ENCODE measurements at places on chromosomes 11 and 22. TPM values are rescaled to one million over a fixed set of nuclear protein-coding genes. Genes with fewer than 3 reads are reported as not detected.

Gene APOA4
- total RNA-seq: not detected

Gene CAVIN3
- total RNA-seq: 25.5 TPM

Gene LMNTD2
- total RNA-seq: 2.7 TPM

Gene DTX4
- 0.11 TPM for total RNA-seq

Gene MTA2
- 179 TPM for total RNA-seq

Gene OR56A1
- total RNA-seq: not detected

Gene KRTAP5-2
- total RNA-seq: not detected

GRCh38 chr22:49702068-49702397 is 125.6 kb downstream of the BRD1 start:
- H3K27ac ChIP-seq: no peak overlapping the region
- peaks cover 5% of the 10 kb centered on the region for H3K36me3 ChIP-seq
- H3K4me3 ChIP-seq: no peak overlapping the region
- H3K27me3 ChIP-seq: peaks cover 17% of the 10 kb centered on the region

- H3K4me1 ChIP-seq: no peaks in the 10 kb centered on the region
- H3K27ac ChIP-seq: no peak overlapping the region
- H3K27me3 ChIP-seq: no peaks in the 10 kb centered on the region
- no peak for DNase-seq
These were observed 58.0 kb upstream of the KIRREL3 start for GRCh38 chr11:127058524-127058923.

DNA sequence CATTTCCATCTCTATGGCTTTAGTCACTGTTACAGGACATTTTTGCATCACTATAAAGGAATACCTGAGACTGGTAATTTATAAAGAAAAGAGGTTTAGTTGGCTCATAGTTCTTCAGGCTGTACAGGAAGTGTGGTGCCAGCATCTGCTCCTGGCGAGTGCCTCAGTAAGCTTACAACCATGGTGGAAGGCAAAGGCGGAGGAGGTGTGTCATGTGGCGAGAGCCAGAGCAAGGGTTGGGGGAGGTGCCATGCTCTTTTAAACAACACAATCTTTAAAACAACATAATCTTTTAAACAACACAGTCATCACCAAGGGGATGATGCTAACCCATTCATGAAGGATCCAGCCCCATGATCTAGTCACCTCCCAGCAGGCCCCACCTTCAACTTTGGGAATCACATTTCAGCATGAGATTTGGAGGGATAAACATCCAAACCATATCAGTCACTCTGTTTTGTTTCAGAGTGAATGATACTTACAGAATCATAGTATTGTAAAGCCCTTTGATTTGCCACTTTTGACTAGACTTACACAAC is 103.3 kb downstream of the PDE3B start:
- H3K27me3 ChIP-seq: no peaks in the 10 kb centered on the region
- peaks cover 47% of the 10 kb centered on the region for H3K4me1 ChIP-seq
- no peak overlapping the region for H3K27ac ChIP-seq
- no peak for DNase-seq
- peaks cover 20% of the 10 kb centered on the region for H3K36me3 ChIP-seq

- H3K4me3 ChIP-seq: no peak overlapping the region
- no peak overlapping the region for H3K27ac ChIP-seq
- H3K4me1 ChIP-seq: peaks cover 8% of the 10 kb centered on the region
- H3K27me3 ChIP-seq: peaks cover 24% of the 10 kb centered on the region
These were observed 4.3 kb downstream of the CLTCL1 start for GRCh38 chr22:19287076-19287707.

GRCh38 chr11:10727146-10727851 is 23.7 kb upstream of the CTR9 start:
- H3K4me3 ChIP-seq: no peak overlapping the region
- H3K27ac ChIP-seq: no peak overlapping the region
- DNase-seq: no peak
- peaks cover 9% of the 10 kb centered on the region for H3K27me3 ChIP-seq

DNA sequence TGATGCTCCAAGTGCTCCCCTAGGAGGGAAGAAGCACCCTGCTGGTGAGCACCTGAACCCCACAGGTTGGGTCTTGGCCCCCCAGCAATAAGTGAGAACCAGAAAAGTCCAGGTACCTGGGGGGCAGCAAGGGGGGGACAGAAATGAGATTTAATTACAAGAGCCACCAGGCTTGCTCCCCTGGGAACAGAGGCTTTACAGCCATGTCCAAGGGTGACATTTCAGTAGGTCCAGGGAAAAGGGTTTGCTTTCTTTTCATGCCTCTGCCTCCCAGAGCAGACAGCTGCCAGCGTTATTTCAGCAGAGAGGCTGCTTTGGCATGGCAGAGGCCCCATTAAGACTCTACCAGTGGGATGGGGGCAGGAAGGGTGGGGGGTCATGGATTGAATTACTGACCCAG is 437.7 kb downstream of the BUD13 start:
- no peak overlapping the region for H3K27ac ChIP-seq
- H3K4me3 ChIP-seq: no peak overlapping the region
- H3K4me1 ChIP-seq: no peaks in the 10 kb centered on the region
- DNase-seq: no peak
- no peaks in the 10 kb centered on the region for H3K36me3 ChIP-seq
- H3K27me3 ChIP-seq: peaks cover 2% of the 10 kb centered on the region

DNA sequence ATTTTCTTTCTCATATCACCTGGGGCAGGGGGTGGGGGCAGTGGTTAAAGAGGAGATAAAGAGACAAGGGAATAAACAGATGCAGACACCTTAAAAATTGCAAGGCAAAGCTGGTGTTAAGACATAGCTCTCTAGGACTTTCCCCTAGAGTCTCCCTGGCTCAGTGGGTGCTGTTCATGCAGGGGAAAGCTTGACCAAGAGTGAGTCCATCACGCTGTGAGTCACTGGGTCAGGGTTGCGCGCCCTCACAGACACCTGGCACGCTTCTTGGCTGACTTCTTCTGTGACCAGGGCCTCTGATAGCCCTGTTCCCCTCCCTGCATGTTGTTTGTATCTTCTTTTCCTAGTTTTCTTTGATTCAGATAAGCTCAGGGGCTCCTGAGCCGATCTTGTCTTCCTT is 31.9 kb downstream of the COMMD9 start:
- no peak for DNase-seq
- H3K36me3 ChIP-seq: no peaks in the 10 kb centered on the region
- H3K27me3 ChIP-seq: peaks cover 17% of the 10 kb centered on the region
- no peak overlapping the region for H3K27ac ChIP-seq
- H3K4me1 ChIP-seq: no peaks in the 10 kb centered on the region

DNA sequence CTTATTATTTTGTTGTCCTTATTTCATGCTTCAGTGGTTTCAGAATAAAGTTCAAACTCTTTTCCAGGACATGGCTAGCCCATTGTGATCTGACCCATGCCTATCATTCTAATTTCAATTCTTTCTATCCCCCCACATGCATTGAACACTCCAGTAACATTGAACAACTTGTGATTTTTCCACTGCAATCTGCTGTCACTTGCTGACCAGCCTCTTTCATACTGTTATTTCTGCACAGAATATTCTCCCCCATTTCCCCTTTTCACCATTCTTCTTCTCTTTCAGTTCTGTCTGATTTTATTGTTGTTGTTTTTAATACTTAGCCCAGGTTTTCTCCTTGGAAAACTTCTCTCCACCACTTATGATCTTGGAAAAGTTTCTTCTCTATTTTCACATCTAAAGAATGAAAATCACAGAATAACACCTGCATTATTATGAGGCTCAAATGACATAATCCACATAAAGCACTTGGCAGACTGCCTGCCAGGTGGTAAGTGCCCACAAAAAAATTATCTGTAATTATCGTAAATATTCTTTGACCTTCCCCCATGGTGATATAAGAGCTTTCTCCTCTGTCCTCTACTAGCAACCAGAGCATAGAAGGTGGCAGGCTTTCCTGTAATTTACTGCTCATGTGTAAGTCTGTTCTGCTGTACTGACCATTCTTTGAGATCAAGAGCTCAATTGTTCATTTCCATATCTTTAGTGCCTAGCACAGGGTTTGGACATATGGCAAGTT is 51.9 kb upstream of the EED start:
- H3K4me3 ChIP-seq: peak overlapping the region; percentile 53
- H3K4me1 ChIP-seq: peaks cover 27% of the 10 kb centered on the region
- H3K36me3 ChIP-seq: no peaks in the 10 kb centered on the region
- peak overlapping the region; percentile 82 for H3K27ac ChIP-seq
- DNase-seq: no peak

DNA sequence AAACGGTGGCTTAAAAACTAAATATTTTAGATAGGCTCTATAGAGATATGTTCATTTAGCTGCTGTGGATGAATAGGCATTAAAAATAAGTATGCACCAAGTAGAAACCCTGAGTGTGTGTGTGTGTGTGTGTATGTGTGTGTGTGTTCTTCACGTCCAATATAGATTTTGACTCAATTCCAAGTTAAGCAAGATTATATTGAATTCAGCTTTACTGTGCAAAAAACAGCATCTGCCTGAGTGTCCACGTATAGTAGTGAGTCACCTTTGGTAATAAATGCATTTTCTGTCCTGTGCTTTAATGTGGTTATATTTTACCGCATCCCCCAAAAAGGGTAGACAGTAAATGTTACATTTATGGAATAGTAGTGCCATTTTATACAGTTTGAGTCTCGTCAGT is 71.2 kb downstream of the PDHX start:
- no peak overlapping the region for H3K27ac ChIP-seq
- H3K27me3 ChIP-seq: no peaks in the 10 kb centered on the region
- H3K36me3 ChIP-seq: peaks cover 25% of the 10 kb centered on the region
- no peak for DNase-seq
- peaks cover 5% of the 10 kb centered on the region for H3K4me1 ChIP-seq

GRCh38 chr11:33874910-33875490 is 16.9 kb downstream of the LMO2 start:
- peaks cover 6% of the 10 kb centered on the region for H3K4me1 ChIP-seq
- no peak overlapping the region for H3K4me3 ChIP-seq
- H3K27me3 ChIP-seq: peaks cover 68% of the 10 kb centered on the region
- H3K36me3 ChIP-seq: no peaks in the 10 kb centered on the region

GRCh38 chr11:112963368-112963955 is 2.2 kb downstream of the NCAM1 start:
- no peak overlapping the region for H3K4me3 ChIP-seq
- no peak overlapping the region for H3K27ac ChIP-seq
- DNase-seq: peak; percentile 5

GRCh38 chr11:7546324-7546791 is 32.6 kb downstream of the PPFIBP2 start:
- no peak overlapping the region for H3K4me3 ChIP-seq
- DNase-seq: no peak
- H3K27ac ChIP-seq: no peak overlapping the region

GRCh38 chr11:124482362-124483147 is 37.1 kb upstream of the OR8B8 start:
- H3K36me3 ChIP-seq: no peaks in the 10 kb centered on the region
- peaks cover 29% of the 10 kb centered on the region for H3K27me3 ChIP-seq
- H3K4me3 ChIP-seq: no peak overlapping the region
- peaks cover 9% of the 10 kb centered on the region for H3K4me1 ChIP-seq
- no peak for DNase-seq
- no peak overlapping the region for H3K27ac ChIP-seq

- H3K36me3 ChIP-seq: no peaks in the 10 kb centered on the region
- H3K27me3 ChIP-seq: peaks cover 5% of the 10 kb centered on the region
- no peak overlapping the region for H3K4me3 ChIP-seq
- H3K4me1 ChIP-seq: peaks cover 2% of the 10 kb centered on the region
These were observed 198.4 kb upstream of the SESN3 start for GRCh38 chr11:95429376-95429907.

- H3K36me3 ChIP-seq: peaks cover 64% of the 10 kb centered on the region
- peak overlapping the region; percentile 69 for H3K27ac ChIP-seq
- no peak overlapping the region for H3K4me3 ChIP-seq
- DNase-seq: peak; percentile 91
These were observed 22.8 kb downstream of the NPAT start for GRCh38 chr11:108199446-108200321.

GRCh38 chr11:28339488-28339887 is 231.3 kb downstream of the METTL15 start:
- no peak overlapping the region for H3K4me3 ChIP-seq
- peaks cover 6% of the 10 kb centered on the region for H3K36me3 ChIP-seq
- H3K27me3 ChIP-seq: no peaks in the 10 kb centered on the region
- no peak for DNase-seq

DNA sequence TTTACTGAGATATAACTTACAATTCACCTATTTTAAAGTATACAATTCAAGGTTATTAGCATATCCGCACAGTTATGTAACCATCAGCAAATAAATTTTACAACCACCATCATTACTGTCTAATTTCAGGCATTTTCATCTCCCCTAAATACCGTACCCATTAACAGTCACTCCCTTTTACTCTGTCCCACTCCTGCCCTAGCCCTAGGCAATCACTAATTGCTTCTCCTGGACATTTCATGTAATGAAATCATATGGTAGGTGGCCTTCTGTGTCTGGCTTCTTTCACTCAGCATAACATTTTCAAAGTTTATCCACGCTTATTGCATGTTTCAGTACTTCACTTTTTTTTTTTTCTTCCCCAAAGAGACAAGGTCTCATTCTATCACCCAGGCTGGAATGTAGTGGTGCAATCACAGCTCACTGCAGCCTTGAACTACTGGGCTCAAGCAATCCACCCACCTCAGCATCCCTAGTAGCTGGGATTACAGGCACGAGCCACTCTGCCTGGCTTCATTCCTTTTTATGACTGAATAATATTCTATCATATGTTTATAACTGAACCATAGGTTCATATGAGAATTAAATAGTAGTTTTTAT is 61.4 kb upstream of the CHRM4 start:
- no peak for DNase-seq
- peaks cover 3% of the 10 kb centered on the region for H3K36me3 ChIP-seq
- H3K27ac ChIP-seq: no peak overlapping the region
- peaks cover 25% of the 10 kb centered on the region for H3K4me1 ChIP-seq
- H3K4me3 ChIP-seq: no peak overlapping the region
- no peaks in the 10 kb centered on the region for H3K27me3 ChIP-seq

- no peak overlapping the region for H3K4me3 ChIP-seq
- DNase-seq: no peak
- no peaks in the 10 kb centered on the region for H3K27me3 ChIP-seq
- H3K36me3 ChIP-seq: peaks cover 10% of the 10 kb centered on the region
- no peak overlapping the region for H3K27ac ChIP-seq
These were observed 24.6 kb downstream of the PPM1F start for GRCh38 chr22:21928048-21928447.

DNA sequence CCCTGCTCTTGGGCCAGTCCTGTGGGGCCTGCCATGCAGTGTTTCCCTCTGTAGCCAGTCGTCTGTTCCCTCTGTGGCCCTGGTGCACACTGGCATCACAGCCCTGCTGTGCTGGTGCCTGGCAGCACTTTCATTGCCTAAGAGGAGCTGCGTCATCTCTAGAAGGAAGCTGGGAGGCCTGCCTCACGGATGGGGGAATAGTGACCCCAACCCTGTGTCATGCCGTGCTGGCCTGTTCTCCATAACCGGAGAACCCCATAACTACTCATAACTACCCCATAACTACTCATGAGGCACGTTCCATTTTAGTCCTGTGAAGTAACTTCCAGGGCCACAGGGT is 14.0 kb downstream of the RAB36 start:
- H3K27ac ChIP-seq: no peak overlapping the region
- H3K36me3 ChIP-seq: no peaks in the 10 kb centered on the region
- H3K4me1 ChIP-seq: no peaks in the 10 kb centered on the region

- peaks cover 2% of the 10 kb centered on the region for H3K27me3 ChIP-seq
- no peak for DNase-seq
- no peak overlapping the region for H3K27ac ChIP-seq
- no peaks in the 10 kb centered on the region for H3K4me1 ChIP-seq
- H3K36me3 ChIP-seq: no peaks in the 10 kb centered on the region
These were observed 76.7 kb upstream of the SEPTIN5 start for GRCh38 chr22:19637408-19638281.

All from activated CD4-positive, alpha-beta T cell treated with anti-CD3 and anti-CD28 coated beads for 36 hours (primary cell).